ENCODE measurements at places on chromosomes 2 and 18.

DNA sequence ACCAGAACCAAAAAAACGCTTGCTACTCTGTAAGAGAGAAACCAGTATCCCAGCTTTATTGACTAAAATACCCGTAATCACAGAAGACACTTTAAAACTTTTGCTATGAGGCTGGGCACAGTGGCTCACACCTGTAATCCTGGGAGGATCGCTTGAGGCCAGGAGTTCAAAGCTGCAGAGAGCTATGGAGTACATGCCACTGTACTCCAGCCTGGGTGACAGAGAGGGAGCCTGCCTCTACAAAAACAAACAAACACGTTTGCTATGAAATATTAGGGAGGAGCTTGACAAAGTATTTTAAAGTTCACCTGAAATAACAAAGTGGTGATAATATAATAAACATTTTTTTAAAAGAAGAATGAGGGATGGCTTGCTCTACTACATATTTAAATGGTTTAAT lies 28.5 kb upstream of the RIOK3 start:
- DNase-seq, result no peak

DNA sequence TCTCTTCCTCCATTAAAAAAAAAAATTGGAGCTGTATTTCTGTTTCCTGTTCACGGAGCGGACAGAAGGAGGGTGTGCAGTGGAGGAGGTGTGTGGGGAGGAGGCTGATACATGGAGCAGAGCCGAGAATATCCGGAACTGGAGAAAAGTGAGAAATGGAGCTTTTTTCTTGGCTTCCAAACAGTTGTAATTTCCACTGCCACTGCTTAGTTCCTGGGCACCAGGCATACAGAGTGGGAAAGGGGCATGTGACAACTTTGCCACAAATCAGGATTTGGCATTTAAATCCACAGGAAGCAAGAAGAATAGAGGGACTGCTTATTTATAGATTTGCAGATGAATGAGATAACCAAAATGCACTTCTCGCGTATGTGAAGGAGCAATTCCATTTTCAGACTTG lies 71.2 kb downstream of the BCL11A start:
- no peak for DNase-seq

DNA sequence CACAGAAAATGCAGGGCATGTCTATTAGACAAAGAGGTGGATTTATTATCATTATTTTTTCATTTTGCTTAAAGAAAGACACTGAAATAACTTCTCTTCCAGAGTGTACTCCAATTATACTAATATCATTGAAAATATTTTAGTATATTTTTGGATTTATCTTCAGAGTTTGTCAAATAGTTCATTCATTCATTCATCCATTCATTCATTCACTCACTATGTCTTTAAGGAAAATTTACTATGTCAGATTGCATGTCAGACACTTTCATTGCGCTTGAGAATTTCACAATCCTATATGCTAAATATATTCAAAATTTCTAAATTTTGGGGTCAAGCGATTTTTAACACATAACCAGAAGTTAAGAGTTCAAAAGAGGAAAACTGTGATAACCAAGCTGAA lies 479.1 kb downstream of the ZEB2 start:
- DNase-seq, result no peak

DNA sequence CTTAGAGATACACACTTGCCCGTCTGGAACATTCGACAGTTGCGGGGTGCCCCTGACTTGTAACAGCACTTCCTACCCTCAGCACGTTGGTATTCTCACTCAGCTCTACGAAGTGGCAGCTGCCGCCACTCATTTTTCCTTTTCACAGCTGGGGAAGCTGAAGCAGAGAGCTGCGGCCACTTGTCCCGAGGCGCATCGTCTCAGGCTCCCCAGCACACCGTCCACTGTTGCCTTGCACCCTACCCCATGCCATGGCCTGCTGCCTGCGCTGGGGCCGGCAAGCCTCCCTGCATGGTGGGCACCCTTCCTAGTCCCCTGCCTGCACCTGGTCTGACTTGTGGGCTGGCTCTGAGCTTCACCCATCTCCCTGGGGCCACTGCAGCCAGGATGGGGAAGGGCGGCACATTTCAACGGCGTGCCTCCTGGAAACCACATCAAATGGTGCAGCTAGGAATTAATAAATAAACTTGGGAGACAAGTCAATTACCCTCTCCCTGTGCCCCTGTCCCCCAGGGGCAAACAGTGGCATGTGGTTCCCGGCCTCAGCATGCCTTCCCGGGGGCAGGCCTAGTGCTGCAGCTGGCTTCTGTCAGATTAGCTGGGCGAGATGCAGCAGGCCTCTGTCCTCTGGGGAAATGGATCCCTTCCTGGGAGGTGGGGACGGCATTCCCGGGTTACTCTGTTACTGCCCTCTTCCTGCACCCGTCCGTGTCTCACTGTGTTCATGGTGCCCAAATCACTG lies 64.7 kb upstream of the HAAO start:
- DNase-seq, result no peak

- DNase-seq, result no peak
Observed at GRCh38 chr2:120673571-120674061, 62.1 kb upstream of the GLI2 start.

DNA sequence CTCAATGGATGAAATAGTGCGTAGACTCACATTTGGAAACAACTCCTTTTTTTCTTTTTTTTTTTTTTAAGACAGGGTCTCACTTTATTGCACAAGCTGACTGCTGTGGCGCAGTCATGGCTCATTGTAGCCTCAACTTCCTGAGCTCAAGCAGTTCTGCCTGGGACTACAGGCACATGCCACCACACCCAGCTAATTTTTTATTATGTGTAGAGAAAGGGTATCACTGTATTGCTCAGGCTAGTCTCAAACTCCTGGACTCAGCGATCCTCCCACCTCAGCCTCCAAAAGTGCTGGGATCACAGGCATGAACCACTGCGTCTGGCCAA lies 17.4 kb downstream of the HAT1 start:
- no peak for DNase-seq

- no peak for DNase-seq
Observed at GRCh38 chr18:77039196-77040130, 93.1 kb downstream of the MBP start.
